ENCODE measurements at places on chromosomes 13 and 19.

- DNase-seq, result no peak
These were observed 225.0 kb downstream of the TBC1D4 start for GRCh38 chr13:75256922-75257321.

DNA sequence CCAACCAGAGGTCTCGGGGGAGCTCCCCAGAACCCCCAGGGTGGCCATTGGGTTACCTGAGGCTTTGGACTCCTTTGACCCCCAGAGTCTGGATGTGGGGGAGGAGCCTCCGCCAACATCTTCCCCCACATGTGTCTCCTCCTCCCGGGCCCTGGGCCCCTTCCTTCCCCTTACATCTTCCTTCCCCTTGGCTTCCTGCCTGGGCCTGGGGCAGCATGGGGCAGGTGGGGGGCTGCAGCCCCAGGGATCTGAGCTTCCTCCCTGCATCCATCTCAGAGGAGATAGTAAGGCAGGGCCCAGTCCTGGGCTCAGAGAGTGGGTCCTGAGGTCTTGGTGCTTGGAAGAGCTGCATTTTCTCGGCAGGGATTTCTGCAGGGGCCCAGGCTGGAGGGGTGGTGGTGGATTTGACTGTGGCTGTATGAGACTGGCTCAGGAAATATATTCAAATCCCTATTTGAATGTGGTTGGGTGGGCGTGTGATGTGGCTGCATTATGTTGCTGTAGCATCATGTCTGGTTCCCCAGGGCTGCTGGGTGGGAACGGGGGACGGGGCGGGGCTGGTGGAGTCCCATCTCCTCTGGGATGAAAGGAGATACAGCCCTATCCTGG, 919 bp downstream of the VAV1 start:
- DNase-seq, result peak; percentile 65

- DNase-seq, result no peak
These were observed 4.3 kb downstream of the HNRNPL start for GRCh38 chr19:38845374-38846024.

- no peak for DNase-seq
These were observed 104.4 kb downstream of the DOCK9 start for GRCh38 chr13:98873377-98874028.

DNA sequence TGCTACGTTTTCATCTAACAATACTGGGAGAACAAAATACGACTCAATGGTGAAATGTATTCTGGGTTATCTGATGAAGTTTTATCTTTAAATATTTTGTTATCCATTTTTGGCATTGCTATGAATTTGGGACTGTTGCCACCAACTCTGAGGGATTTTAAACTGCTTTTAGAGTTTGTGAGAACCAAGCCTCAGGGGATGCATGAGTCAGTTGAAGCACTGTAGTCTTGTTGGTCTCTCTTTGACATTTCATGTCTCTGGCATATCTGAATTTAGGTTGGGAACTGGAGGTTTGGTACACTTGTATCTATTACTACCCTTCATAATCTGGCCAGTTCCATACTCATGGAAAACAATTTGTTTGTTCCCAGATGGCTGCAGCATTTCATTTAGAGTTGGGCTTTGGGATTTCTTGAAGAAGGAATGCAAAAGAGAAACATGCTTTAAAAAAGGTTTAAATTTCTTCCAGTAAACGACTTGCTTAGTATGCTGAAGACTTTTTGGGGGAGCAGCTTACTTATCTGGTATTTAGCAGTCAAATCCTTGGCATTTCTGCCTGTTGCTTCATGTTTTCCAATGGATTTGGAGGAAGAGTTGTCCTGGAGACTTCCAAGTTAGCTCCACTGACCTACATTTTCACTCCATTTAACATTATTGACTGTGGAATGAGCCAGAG, 28.9 kb downstream of the ARHGEF7 start:
- DNase-seq, result no peak

GRCh38 chr13:48961379-48961778, 14.3 kb upstream of the FNDC3A start:
- no peak for DNase-seq

DNA sequence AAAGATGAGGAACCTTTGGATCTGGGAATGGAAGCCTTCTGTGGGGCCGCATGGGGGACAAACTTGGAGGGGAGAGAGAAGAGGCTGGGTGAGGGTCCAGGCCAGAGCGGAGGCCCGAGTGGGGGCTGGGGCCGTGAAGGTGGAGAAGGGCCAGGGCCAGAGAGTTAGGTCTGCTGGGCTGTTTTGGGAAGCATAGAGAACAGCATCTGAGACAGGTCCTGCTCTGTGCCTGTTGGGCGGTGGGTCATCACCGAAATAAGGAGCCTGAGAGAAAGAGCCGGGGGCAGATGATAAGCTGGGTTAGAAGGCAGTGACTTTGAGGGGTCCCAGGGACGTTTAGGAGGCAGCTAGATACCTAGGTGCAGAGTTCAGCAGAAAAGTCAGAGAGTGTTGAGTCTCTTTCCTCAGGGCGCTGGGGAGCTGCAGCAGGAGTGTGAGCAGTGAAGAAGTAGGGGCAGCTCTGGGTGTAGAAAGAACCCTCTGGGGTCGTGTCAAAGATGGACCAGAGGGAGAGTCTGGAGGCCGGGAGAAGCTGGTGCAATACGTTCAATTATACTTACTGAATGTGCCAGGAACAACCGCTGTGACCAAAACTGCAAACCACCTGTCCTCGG, 2.7 kb downstream of the SPACA6 start:
- DNase-seq, result no peak

GRCh38 chr13:49444524-49445395, 686 bp downstream of the SETDB2 start:
- peak; percentile 66 for DNase-seq

- DNase-seq, result no peak
These were observed 24.7 kb downstream of the GPR42 start for GRCh38 chr19:35395382-35396199.

DNA sequence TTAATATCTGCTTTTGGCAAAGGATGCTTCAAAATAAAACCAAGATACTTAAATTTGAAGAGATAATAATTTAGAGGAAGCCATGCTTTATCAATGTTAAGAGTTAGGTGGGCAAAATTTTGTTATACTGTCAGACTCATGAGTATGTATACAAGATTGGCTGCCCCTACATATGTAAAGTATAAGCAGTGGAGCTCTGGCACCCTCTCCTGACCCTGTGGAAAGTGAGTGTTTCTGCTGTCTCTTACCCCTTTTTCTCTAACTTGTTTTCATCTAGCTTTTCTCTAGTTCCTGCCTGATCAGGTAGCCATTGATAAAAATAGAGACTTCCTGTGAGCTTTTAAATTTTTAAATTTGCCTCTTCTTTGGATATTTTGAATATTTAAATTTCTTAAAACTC, 710.9 kb upstream of the SPRY2 start:
- no peak for DNase-seq

DNA sequence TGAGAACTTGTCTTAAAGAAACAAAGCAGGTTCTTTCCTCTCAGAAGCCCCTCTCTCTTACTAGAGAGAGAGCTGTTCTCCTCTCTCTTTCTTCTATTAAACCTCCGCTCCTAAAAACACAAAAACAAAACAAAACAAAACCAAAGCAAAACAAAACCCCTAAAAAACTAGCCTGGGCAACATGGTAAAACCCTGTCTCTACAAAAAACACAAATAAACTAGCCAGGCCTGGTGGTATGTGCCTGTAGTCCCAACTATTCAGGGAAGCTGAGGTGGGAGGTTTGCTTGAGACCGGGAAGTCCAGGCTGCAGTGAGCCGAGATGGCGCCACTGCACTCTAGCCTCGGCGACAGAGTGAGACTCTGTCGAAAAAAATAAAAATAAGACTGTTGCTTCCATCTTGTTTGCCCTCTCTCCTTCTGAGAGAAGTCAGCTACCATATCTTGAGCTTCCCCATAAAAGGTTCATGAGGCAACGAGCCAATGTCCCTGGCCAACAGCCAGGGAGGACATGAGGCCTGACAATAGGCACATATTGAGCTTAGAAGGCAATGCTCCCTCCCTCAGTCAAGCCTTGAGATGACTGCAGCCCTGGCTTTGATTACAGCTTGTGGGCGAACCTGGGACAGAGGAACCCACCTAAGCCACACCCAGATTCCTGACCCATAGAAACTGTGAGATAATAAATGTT, 17.5 kb upstream of the FLT3 start:
- no peak for DNase-seq

GRCh38 chr13:106173346-106173745, 362.1 kb downstream of the EFNB2 start:
- no peak for DNase-seq

DNA sequence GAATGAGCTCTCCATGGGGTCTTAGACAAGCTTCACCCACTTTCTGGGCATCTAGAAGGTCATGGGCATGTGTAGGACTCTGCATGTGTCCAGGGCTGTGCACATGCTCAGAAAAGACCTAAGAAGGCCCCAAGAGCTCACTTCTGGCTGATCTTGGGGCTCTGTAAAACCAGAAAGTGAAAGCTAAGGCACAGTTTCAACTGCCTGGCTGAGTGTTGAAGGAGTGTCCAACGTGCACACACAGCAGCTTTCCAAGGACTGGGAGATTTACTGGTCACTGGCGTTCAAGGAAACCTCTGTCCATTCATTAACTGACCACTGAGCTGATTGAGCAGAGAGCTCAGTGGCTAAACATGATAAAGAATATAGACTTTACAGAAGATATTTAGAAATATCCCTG, 137.9 kb downstream of the KATNAL1 start:
- no peak for DNase-seq

DNA sequence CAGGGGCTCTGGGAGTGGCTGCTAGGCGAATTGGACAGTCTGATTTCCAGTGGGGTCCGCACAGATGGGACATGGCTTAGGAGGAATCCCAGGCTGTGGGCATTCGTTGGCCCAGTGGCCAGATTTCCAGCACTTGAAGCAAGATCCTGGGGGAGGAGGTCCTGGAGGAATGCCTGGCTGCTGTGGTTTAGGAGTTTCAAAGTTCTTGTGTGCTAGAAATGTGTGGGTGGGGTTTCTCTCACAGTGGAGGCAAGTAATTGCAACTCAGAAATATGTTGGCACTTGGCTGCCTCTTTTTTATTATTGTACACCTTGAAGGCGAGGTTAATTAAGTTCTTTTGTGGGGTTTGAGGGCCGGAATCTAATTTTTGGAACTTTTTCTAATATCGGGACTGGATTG, 17.1 kb downstream of the IGFL3 start:
- no peak for DNase-seq

- no peak for DNase-seq
These were observed 389.3 kb upstream of the PCDH9 start for GRCh38 chr13:67619351-67619994.

DNA sequence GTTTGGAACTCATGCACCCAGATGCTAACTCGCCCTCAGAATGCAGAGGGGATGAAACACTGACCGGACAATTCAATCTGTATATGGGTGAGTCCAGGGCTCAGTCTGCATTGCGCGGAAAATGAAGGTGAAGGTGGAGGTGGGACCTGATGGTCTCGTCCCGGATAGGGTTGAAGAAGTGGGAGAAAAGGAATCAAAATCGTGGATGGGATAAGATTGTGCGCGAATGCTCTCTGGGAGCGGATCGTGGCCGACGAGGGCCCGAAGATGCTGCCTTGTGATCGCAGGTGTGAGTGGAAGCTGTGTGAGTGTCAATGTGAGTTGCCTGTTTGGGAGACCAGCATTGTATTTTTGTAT, 594 bp upstream of the ZNF850 start:
- no peak for DNase-seq

DNA sequence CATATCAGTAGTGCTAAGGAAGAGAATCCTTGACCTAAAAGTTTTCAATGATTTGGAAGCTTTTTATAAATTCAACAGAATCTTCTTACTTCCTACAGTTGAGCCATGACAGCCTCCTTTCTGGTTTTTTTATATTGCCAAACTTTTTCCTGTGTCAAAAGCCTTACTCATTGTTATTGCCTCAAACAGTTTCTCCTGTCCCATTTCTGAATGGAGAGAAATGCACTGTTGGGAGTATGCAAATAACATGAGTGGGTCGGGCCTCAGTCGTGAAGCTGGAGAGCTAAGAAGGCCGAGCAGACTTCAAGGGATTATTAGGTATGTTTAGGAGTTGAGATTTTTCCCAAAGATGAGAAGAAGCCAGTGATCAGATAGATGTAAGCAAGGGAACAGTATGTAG, 766.4 kb upstream of the KLHL1 start:
- no peak for DNase-seq

- DNase-seq, result peak; percentile 62
These were observed 36.4 kb downstream of the CRYL1 start for GRCh38 chr13:20489185-20489820.

DNA sequence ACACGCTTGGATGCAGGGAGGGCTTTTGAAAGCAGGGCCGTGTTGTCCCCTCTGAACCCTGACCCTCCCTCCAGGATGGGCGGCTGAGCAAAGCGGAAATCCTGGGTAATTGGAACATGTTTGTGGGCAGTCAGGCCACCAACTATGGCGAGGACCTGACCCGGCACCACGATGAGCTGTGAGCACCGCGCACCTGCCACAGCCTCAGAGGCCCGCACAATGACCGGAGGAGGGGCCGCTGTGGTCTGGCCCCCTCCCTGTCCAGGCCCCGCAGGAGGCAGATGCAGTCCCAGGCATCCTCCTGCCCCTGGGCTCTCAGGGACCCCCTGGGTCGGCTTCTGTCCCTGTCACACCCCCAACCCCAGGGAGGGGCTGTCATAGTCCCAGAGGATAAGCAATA, 15.2 kb downstream of the RCN3 start:
- no peak for DNase-seq

DNA sequence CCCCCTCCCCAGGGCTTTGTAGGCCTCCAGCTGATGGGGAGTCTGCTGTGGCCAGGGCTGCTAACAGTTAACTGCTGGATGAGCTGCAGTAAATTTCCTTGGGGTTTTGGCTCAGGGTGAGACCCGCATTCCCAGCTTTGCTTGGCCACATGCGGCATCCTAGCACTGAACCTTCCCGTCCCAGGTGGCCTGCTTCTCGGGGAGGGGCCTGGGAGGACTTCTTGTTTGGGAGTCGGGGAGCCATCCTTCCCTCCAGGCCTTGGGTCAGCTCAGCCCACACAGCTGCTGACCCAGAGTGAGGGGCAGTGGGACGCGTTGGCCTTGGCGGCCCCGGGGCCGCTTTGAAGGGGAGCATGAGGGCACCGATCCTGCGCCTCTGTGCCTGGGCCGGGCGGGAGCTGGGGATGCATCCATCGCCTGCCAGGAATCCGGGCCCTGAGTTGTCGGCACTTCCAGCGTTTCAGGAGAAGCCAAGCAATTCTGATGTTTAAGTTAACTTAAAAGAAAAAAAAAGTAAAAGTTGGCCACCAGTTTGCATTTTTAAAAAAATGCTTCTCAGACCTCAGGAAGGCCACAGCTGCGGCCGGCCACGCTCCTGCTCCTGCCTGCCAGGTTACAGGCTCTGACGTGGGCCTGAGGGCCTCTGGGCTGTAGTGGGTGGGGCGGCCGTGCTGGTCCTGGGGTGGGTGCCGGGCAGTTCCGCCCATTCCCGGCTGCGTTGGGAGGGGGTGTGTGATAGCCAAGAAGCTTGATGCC, 27.7 kb downstream of the CRTC1 start:
- DNase-seq, result no peak

Measured in CD4-positive, alpha-beta T cell treated with Interleukin-10 for 1 hour (primary cell).